RWPE1 (cell line): ENCODE measurements at places on chromosomes 16 and 17.

DNA sequence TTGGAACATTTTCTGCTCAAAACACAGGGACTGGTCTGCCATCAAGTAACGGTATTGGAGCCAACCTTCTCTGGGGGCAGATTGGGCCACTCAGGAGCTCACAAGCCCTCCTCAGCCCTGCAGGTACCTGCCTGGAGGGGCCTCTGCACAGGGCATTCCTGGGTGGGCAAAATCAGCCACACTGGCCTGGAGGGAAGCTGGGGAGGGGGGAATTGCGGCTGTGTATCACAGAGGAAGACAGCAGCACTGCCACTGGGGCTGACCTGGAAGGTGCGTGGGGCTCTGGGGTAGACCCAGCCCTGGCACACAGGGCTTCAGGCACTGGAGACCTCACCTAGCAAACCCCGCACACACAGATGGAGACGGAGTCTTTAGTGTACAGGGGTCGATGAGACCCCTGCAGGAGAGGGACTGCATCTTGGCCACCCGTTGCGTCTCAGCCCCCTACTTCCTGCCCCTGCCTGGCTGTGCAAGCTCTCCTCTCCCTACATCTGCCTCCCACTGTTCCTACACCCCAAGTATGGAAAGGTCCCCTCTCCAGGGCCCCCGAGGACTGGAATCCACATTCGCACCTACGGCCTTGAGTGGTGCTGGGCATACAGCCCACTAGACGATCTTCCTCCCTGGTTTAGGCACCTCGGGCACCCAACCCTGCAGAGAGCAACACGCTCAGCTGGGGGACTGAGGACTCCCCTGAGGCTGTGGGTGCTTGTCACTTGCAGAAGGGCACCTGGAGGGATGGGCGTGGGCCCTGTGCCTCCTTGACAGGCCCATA lies 7.1 kb upstream of the SRRM2 start:
- no peak for DNase-seq

DNA sequence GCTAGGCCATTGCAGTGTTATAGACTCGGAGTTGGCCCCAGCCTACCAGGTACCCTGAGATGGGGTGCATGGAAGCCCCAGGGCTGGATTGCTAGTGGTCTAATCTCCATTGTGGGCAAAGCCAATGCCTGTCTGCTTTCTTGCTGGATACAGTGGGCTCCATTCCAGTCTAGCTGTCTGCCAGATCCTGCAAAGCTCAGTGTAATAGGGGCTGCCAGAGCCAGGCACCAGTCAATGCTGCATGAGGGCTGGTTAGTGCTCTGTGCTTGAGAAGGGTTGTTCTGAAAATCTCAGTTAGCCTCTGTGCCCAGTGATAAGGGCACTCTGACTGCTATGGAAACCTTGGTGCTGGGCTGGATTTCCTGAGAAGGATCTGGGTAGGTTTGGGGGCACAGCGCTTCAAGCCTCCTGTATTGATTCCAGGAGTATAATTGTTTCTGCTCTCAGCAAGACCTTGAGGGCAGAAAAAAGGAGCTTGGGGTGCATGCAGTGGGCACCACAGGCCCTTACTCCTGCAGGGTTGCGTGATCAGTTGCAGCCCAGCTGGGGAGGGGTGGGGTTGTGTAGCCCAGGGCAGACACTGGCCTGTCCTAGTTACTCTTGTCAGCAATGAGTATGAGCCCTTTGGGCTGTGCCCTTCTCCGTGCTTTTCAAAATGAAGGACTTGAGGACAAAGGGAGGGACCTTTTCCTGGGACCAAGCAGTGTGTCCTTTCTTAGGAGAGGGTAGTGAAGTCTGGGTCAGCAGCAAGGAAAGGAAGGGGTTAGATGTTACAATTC lies 19.0 kb downstream of the SMPD3 start:
- no peak for DNase-seq

DNA sequence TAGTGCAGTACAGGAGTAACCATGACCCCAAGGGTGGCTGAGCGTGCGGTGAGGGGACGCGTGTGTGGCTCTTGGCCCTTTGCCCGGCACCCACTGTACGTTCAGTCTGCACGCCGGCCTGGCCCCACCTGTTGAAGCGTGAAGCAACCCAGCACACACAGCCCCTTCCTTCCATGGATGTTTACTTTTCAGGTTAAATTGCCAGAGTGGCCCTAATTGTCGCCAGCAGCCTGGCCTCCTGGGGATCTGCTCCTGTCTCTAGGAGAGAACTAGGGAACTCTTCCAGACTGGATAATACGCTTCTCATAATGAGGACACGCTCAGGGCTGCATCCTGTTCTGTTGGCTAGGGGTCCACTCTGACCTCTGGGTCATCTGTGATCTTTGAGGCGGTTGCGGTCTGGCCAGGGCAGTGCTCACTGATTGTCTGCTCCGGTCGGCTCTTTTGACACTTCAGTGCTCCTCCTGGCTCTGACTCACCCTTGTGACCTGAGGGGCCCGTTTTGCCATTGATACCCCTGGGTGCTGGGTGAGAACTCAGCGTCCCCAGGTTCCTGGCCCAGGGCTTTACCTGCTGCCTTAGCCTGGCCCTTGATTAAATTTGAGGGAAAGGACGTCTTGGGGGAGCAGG lies 27.7 kb downstream of the TPSG1 start:
- DNase-seq, result no peak

DNA sequence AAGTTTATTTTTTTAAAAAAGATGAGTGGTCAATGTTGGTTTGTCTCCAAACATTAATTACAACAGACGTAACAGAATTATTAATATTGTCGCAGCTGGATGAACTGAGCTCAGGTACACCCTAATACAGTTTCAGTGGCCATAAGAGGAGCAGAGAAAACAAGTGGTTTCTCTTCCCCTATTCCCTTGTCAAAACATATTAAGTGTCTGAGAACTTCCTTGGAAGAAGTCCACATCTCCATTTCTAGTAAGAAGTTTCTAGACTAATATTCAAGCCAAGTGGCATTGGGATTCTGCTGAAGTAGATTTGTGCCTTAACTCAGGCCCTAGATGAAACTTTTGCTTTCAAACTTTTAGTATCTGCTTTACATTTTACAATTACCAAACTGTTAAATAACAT lies 47.7 kb downstream of the GNA13 start:
- no peak for DNase-seq

DNA sequence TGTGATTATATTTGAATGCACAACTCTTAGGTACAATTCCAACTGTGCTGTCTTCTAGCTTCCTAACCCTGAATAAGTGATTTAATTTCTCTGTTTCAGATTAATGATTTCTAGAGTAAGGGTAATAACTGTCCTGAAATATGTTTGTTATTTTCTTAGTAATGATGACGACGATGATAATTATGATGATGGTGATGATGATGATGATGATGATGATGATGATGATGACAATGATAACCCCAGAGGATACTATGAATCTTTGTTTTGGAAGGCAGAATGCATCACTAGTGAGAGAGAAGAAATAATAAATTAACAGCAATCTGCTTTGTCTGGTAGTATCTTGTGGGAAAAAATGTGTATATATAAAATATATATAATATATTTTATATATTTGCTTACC lies 317.1 kb upstream of the CDH8 start:
- DNase-seq, result no peak

- DNase-seq, result no peak
Measured at GRCh38 chr16:58018803-58019202, 6.8 kb upstream of the MMP15 start.

GRCh38 chr17:4838309-4838785 lies 5.2 kb downstream of the MINK1 start:
- no peak for DNase-seq

DNA sequence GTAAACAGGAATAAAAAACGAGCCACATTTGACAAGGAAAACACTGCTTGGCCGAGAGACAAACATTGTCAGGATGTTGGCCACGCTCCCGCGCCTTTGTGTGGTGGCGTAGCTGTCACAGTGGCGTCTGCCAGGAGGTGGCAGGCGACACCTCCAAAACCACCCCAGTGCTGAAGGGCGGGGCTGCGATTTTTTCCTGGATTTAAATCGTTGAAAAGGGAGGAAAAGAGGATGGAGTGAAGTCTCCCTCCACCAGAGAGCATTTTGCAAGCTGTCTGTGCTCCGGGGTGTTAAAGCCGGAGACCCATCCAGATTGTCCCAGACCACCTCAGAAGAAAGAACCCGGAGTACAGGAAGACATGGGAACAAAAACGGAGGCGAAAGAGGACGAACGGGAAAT lies 12.7 kb downstream of the MRM3 start:
- peak; percentile 49 for DNase-seq

DNA sequence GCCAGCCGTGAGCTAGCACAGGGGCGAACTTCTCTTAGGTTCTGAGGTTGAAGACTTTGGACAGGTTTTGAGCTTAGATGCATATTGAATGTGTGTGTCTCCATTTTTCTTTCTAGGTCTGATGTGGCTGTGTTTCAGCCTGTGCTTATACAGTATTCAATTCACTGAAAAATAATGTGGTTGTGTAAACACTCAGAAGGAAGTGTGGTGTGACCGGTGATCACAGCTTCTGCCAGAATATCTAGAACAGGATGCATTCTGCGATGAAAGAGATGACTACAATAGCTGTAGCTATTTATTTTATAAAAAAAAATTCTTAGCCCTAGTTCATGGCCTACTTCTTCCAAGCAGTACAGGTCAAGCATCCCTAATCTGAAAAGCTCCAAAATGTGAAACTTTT lies 64.4 kb downstream of the MAP2K6 start:
- no peak for DNase-seq

- no peak for DNase-seq
Measured at GRCh38 chr16:50528820-50529219, 19.4 kb upstream of the NKD1 start.

DNA sequence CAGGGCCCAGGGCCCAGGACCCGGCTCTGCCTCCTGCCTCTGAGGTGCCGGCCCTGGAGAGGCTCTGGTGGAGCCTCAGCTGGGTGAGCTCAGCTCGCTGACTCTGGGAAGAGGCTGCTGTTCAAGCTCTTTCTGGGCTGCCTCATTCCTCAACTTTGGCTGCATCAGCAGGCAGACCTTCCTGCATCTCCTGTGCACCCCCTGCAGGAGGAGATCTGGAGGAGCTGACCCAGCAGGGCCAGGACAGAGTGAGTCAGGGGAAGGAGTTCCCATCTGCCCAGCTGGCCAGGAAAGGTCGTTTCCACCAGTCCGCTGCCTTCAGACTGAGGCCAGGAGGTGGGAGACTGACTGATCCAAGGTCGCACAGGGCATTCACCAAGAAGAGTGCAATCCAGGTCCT lies 10.7 kb downstream of the CRHR1 start:
- DNase-seq, result no peak

- DNase-seq, result peak; percentile 4
Measured at GRCh38 chr17:67105213-67105612, 60.9 kb downstream of the CACNG1 start.

DNA sequence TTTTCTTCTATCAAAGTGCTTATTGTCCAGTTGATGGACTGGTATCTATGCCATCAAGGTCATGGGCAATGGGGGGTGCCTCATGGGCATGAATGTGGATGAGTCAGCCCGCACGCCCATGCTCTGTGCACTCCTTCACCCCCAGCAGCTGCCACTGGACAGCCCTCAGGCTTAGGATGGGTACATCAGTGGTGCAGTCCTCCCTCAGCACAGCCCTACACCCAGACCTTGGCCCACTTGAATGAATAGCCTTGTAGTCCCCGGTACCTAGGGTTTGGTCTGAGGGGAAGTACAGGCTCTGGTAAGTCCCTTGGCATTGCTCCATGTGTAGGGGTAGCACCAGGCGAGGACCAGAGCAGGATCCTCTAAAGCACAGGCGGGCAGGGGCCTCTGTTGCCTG lies 10.4 kb upstream of the GNA13 start:
- no peak for DNase-seq

DNA sequence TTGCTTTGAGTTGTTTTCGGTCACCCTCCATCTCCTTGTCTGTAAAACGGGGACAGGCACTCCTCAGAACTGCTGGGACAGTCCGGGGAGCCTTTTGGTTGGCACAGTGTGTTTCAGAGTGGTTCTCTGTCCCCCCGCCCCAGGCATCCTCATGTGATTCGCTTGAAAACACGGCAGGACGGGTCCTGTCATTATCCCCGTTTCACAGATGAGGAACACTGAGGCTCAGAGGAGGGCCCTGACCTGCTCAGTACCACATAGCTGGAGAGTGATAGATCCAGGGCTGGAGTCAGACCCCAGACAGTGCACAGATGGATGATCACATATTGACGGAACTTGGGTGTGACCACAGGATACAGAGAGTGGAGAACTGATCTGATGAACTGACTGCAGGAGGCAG lies 13.5 kb upstream of the ADGRG1 start:
- no peak for DNase-seq

GRCh38 chr17:71057938-71058337 lies 888.6 kb downstream of the KCNJ2 start:
- DNase-seq, result no peak

DNA sequence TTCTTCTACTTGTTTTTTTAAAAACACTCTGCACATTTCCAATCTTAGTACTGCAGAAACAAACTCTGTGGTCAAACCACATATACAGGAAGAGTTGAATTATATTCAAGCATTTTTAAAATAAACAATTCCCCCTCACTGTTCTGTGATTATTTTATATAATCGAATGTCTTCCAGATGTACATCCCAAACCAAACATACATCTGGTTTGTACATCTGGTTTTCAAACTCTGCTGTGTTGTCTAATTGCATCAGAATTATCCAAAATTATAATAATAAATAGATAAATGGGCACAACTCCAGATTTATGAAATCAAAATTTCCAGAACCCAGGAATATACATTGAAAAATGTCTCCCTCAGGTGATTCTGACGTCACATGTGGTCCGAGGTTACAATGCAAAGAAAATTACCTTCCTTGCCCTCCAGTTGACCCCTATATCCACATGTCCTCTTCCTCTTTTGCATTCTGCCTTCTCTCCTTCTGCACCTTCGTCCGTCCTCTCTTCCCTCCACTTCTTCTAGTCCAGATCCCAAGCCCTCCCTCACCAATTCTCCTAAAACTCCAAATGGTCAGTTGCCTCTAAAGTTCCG lies 13.3 kb upstream of the CCDC144A start:
- DNase-seq, result no peak

GRCh38 chr17:64426596-64426995 lies 22.3 kb upstream of the MILR1 start:
- no peak for DNase-seq

DNA sequence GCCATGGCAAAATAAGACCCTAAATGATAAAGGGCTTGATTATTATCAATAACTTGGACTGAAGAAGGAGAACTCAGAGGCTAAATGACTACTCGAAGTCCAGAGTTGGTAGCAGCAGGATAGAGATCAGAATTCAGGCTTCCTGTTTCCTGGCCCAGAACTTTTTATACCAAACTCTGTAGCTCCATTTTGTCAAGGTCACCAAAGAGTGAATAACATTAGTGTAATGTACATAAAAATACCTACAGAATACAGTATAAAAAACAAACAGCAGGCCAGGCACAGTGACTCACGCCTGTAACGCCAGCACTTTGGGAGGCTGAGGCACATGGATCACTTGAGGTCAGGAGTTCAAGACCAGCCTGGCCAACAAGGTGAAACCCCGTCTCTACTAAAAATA lies 79.0 kb downstream of the ARHGAP17 start:
- no peak for DNase-seq

- DNase-seq, result no peak
Measured at GRCh38 chr16:8458481-8459046, 131.7 kb downstream of the TMEM114 start.

- DNase-seq, result no peak
Measured at GRCh38 chr17:57406131-57406980, 150.0 kb downstream of the MSI2 start.

GRCh38 chr16:70715055-70715858 lies 29.4 kb upstream of the MTSS2 start:
- DNase-seq, result peak; percentile 98

GRCh38 chr17:28041844-28042656 lies 427 bp upstream of the NLK start:
- DNase-seq, result peak; percentile 32
